ENCODE measurements at places on chromosomes 3 and 15.

DNA sequence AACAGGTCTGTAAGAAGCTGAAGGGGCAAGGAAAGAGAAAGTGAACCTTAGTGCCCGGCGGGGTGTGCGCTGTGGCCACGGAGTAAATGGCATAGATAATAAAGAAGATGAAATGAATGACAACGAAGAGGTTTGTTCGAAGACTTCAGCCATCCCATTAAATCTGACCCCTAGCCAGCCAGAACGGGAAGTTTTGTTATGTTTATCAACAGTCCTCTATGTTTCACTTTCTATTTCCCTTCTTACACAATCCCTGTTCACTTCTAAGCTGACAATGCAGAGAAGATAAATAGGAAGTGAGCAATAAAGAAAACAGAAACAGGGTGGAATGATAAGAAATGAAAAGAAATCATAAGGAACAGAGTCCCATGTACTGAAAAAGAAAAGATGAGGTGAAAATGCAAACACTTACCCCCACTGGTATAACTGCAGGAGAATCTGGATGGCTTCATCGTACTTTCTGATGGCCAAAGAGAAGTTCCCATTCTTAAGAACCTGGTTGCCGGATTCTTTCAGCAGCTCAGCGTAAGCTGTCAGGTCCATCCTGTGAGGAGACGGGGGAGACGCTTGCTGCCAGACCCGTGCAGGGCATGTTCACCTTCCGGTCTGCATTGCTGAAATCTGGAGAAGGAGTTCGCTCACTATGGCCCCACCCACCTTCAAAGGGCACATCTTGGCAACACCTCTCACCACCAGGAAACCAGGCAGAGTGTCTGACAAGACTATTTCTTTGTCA lies 36.8 kb downstream of the TRANK1 start:
- no peak for DNase-seq

GRCh38 chr3:120111898-120112297 lies 17.7 kb upstream of the GSK3B start:
- DNase-seq: no peak

DNA sequence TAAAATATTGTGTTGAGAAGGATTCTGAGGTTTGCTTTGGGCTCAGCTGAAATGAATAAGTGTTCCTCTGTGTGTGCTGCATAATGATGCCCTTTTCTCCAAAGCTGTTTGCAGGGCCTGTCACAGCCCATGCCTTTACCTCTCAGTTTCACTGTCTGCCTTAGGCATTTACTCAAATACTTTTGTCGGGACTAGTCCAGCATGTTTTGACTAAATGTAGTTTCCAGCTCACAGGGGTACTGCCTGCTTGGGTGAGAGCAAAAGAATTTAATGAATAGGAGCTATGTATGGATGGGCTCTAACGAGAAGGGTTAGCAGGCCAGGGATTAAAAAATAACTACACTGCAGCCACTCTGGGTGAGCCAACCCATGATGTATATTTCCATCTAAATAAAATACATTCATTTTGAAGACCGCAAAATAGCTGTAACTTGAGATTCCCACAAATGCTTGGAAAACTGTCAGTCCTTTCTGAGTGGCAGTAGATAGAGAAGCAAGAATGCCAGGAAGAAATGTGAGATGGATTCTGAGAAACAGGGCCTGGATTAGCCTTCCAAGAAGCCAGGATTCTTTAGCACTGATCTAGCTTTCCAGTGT lies 549.2 kb upstream of the TBL1XR1 start:
- DNase-seq: no peak

DNA sequence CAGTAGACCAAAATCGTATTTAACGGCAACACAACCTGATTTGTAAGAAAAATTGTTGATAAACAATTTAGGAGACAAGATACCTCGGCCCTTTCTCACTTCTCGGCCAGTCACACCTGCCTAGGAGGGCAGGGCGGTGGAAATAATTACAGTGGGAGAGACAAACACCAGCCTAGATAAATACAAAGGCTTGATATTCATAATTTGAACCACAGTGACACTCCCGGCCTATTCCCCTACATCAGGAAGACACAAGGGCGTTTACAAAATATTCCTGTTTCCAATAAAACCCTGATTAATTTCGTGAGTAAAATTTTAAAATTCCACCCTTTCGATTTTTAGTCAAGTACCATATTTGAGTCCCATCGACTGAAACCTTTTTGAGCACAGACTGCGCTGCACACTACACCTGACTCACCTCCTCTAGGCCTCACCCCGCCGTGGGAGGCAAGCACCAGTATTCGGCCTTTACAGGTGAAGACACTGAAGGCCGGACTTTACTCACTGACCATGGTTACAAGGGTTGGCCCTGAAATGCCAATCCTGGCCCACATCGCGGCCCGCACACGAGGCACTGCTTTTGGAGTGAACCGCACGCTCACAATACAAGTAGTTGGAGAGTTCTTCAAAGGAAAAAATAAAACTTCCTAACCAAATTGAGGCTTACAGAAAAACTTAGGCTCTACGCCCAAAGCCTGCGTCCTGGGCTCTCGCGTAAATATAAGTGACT lies 794 bp downstream of the ARPP19 start:
- DNase-seq: no peak

GRCh38 chr15:91471468-91471867 lies 371.4 kb downstream of the SV2B start:
- no peak for DNase-seq

GRCh38 chr3:48278884-48279559 lies 38.1 kb downstream of the ZNF589 start:
- no peak for DNase-seq

DNA sequence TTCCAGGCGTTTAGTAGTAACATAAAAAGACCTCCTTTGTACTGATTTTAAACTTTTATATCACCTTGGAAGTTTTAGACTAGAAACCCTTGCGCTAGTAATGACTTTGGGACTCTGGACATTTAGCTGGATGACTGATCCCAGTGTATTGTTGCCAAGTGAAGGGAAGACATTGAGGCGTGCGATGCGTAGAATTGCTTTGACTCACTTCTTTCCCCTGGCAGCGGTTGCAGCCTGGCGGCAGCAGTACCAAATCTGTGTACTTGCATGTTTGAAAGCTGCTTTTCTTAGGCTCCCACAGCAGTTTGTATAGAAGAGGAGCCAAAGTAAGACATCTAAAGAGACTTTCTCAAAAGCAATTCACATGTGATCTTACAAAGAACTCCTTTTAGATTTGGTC lies 151.6 kb downstream of the BBX start:
- no peak for DNase-seq

GRCh38 chr15:60683156-60683555 lies 204.2 kb upstream of the ICE2 start:
- DNase-seq: no peak

All from NT2/D1 (cell line).